ENCODE measurements at places on chromosomes 2 and 18. TPM values are rescaled to one million over a fixed set of nuclear protein-coding genes. Genes with fewer than 3 reads are reported as not detected.

- no peak overlapping the region for H3K27ac ChIP-seq
- no peak for DNase-seq
- H3K27me3 ChIP-seq = no peaks in the 10 kb centered on the region
- no peak overlapping the region for H3K4me3 ChIP-seq
- no peaks in the 10 kb centered on the region for H3K4me1 ChIP-seq
These were observed 614.1 kb upstream of the SETBP1 start for GRCh38 chr18:44066541-44066940.

DNA sequence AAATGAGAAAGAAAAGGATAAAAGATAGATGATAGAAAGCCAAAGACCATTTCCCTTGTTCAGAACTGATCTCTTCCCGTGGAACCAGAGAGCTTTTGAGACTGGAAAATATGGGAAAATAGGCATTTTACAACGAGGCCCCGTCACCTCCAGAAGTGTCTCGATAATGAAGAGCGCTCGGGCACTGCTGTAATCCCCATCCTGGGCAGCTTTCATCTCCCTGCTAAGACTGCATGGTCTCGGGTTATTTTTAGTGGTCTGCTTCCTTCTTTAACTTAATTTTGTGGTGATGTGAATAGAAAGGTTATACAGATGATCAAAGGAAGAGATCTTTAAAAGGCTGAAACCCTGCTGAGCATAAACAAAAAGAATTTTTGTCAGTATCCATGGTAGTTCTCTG is 176.6 kb downstream of the METTL4 start:
- H3K4me3 ChIP-seq = no peak overlapping the region
- no peaks in the 10 kb centered on the region for H3K4me1 ChIP-seq
- no peak for DNase-seq

- H3K4me1 ChIP-seq = no peaks in the 10 kb centered on the region
- H3K36me3 ChIP-seq = no peaks in the 10 kb centered on the region
- H3K27me3 ChIP-seq = no peaks in the 10 kb centered on the region
- no peak for DNase-seq
- no peak overlapping the region for H3K27ac ChIP-seq
- no peak overlapping the region for H3K4me3 ChIP-seq
These were observed 437.6 kb downstream of the NCKAP5 start for GRCh38 chr2:133130548-133131246.

ADRA2B gene
- 0.29 TPM for total RNA-seq

MC2R gene
- not detected for total RNA-seq

ACMSD gene
- not detected for total RNA-seq

GRCh38 chr2:178211943-178212342 is 17.6 kb downstream of the OSBPL6 start:
- H3K36me3 ChIP-seq = no peaks in the 10 kb centered on the region
- H3K27ac ChIP-seq = no peak overlapping the region
- H3K4me1 ChIP-seq = no peaks in the 10 kb centered on the region

DNA sequence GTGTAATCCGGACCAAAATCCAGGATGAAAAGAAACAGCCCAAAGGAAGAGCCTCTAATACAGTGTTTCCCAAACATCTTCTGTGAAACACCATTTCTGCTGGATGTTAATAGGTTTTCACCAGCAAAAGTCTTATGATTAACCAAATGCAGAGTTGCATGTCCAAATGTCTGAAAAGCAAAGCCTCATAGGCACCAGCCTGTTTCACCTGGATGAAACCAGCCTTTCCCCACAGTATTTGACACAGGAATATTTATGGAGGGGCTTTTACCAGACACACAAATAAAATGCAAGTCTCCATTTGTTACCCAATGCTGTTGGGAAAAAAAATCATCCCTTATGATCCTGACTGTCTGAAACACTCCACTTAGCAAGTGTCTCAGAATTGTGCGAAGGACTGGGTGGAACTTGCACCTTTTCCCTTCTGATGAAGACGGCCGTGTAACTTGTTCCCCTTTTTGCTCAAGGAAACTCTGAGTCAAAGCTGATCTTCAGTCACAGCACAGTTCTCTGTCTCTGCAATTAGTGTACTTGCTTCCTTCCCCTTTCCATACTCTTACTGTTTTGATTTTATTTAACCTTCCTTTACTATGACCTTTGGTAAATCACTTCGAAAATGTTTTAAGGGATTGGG is 70.3 kb upstream of the IL1R2 start:
- H3K4me3 ChIP-seq = no peak overlapping the region
- H3K4me1 ChIP-seq = no peaks in the 10 kb centered on the region
- no peak for DNase-seq

DNA sequence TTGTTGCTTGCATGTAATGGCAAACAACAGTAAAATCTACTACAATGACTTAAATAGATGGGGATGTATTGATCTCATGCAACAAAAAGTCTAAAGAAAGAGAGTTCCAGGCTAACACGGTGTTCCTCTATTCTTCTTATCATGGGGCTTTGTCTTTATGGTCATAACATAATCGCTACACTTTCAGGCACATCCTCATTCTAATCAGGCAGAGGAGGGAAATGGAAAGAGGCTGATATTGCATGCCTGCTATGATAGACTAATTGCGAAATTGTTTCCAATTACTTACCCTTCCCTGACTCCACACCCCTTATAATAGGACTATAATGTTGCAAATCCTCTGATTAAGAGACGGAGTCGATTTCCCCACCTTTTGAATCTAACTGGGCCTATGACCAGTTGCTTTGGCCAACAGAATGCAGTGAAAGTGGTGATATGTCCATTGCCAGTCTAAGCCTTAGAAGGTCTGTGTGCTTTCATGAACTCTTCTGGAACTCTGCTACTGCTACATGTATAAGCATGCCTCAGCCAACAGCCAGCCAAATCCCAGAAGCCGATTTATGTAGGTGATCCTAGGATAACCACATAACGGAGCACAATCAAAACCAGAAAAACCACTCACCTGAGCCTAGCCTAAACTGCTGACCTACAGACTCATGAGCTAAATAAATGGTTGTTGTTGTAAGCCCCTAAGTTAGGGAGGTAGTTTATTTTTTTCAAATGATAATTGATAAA is 180.3 kb upstream of the TACR1 start:
- H3K36me3 ChIP-seq = peaks cover 11% of the 10 kb centered on the region
- no peaks in the 10 kb centered on the region for H3K27me3 ChIP-seq
- H3K27ac ChIP-seq = no peak overlapping the region
- no peaks in the 10 kb centered on the region for H3K4me1 ChIP-seq

MC5R gene
- total RNA-seq = not detected

HEATR5B gene
- 15.2 TPM for total RNA-seq
